CD4-positive, alpha-beta T cell (primary cell): ENCODE measurements at places on chromosomes 6 and 20.

- no peak for DNase-seq
These were observed 23.8 kb downstream of the OR2J3 start for GRCh38 chr6:29131691-29132090.

DNA sequence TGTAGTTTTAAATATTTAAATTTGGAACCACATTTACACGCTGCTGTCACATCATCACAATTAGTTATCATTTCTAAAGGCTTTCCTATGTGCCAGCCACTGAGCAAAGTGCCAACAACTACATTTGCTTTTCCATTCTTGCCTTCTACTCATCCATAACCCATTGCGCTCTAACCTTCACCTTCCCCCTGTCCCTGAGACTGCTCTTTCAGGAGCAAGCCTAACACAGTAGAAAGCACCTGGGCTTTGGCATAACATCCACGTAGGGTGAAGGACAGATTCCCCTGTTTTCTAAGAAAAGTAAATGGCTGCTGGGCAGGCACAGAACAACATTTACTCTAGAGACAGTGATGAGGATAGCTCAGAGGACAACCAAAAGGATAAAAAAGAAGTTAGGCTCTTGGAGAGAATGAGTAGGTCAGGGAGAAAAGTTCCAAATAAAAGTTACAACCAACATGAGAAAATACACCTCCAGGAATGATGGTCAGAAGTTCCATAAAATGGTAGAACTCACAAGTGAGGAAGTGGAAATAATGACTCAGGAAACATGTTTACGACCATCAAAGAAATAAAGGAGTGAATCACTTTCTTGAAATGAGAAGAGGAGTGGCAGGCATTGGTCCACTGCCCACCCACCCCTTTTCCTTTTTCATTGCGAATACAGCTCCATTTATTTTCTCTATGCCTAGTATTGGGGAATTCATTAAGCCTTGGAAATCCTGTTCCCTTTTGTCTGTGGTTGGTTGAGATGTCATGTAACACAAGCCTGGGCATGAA is 77.2 kb downstream of the PFDN4 start:
- DNase-seq = no peak

DNA sequence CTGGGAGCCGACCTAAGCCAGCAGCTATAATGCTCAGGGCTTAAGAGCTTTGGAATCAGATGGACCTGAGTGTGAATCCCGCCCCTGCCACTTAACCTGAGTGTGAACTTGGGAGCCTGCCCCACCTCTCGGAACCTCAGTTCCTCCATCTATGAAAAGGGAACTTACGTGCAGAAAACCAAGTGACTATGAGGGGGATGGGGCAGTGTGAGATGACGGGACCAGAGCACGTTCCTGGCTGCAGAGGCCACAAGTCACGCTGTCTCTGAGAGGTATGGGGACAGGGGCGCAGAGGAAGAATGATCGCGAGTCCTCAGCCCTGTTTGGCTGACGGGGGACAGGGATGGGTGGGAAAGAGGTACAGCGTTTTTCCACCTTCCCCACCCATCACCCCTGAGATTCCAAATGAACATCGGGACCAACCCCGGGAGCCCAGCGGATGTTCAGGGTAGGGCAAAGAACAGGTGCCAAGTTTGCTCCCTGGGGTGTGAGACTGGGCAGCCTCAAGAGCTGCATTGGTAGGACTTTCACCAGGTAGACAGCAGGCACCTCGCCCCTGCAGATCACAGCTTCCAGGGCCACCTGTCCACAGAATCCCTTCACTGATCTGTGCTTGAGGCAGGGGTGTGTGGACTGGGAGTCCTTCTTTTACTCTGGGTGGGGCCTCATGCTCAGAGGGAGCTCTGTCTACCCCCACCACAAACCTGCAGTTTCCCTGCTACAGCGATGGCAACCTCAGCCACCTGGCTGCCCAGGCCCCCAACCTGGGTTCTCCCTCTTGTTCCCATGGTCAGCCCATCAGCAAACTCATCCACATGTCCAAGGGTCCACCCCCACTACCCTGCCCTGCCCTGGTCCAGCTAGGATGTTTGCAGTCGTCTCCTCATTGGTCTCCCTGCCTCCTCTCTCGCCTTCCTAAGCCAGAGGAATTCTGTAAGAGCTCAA is 85.8 kb downstream of the CEBPB start:
- DNase-seq = no peak

DNA sequence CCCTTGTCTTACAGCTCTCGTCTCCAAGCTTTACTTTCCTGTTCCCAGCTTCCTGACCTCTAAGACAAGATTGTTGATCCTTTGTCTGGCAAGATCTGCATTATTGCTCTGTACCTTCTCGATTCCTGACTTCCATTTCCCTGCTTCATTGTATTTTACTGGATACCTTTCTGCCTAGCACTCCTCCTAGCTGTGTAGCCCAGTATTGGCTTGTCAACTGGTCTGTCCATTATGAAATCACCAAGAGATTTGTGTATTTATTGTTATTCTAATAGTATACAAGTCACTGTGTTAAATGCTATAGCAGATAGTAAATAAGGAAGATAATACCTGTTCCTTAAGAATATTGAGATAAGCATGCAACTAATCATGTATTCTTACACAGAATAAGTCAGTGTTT is 305.4 kb downstream of the CDKAL1 start:
- no peak for DNase-seq

GRCh38 chr6:113735491-113735890 is 121.7 kb upstream of the MARCKS start:
- DNase-seq = no peak

- no peak for DNase-seq
These were observed 51.1 kb downstream of the TBC1D7 start for GRCh38 chr6:13277231-13277630.

GRCh38 chr20:6697228-6697972 is 70.1 kb upstream of the BMP2 start:
- no peak for DNase-seq

- DNase-seq = no peak
These were observed 73.9 kb downstream of the PKIB start for GRCh38 chr6:122683989-122684651.

DNA sequence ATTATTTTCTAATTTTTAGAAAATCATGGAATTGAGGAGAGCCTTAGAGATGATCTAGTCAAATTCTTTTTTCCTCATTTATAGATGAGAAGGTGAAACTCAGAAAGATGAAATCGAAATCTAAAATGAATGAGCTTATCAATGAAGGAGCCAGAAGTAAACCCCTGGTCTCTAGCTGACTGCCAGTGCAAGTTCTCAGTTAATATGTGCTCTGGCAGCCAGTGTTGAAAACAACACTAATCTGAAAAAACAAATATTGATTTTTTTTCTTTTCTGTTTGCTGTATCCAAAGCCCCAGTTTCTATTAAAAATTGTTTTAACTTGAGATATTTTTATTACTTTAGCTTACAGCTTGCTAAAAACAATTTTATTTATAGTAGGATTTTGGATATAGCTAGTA is 21.5 kb upstream of the PBOV1 start:
- DNase-seq = no peak

DNA sequence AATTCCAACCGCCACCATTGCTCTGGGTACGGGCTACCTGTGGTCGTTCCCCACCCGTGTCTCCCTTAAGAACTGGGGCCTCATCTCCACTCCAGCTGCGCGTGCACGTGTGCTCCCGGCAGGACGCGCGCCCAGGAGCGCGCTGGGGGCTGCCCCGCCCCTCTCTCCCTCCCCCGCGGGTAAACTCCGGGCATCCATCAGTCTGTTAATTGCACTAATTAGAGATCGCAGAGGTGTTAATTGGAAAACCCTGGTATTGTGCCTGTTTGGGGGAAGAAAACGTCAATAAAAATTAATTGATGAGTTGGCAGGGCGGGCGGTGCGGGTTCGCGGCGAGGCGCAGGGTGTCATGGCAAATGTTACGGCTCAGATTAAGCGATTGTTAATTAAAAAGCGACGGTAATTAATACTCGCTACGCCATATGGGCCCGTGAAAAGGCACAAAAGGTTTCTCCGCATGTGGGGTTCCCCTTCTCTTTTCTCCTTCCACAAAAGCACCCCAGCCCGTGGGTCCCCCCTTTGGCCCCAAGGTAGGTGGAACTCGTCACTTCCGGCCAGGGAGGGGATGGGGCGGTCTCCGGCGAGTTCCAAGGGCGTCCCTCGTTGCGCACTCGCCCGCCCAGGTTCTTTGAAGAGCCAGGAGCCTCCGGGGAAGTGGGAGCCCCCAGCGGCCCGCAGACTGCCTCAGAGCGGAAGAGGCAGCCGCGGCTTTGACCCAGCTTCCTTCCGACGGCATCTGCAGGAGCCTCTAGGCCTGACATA is 14.4 kb downstream of the FOXP4 start:
- DNase-seq = peak; percentile 76

DNA sequence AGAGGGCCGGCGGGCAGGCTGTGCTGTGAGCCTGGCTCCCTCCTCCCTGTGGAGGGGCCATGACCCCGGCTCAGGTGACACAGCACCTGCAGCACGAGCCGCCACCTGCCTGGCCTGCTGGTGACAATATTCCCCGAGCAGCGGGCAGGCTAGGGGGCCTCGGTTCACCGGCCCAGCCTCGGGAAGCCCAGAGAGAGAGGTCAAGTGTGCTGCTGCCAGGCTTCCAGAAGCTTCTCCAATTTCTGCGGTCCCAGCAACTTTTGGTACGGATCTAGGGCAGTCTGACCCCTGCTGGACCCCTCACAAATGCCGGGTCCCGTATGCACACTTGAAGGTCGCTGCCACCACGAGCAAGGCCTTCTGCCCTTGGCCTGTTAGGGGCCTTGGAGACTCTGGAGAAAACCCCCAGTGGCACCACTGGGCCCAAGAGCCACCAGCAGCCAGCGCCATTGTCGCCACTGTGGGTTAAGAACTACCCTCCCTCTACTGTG is 38.6 kb upstream of the NOL4L start:
- DNase-seq = no peak

- DNase-seq = no peak
These were observed 3.3 kb upstream of the TFAP2C start for GRCh38 chr20:56625837-56626236.

DNA sequence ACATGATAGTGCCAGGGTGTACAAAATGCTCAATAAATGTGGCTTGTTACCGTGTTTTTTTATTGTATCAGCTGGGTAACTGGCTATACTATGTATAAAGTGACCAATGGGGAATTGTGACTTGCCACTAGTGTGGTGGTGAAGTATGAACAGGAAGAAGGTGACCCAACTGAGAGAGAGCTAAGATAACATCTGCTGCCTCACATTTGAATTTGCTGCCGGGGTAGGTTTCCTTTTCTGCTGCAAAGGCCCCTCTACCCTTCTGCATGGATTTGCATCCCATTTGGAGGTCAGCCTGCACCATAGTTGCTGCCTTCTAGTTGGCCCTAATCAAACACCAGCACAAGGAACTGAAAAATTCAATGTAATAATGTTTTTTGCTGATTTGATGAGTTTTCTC is 24.1 kb downstream of the IL17A start:
- DNase-seq = no peak

DNA sequence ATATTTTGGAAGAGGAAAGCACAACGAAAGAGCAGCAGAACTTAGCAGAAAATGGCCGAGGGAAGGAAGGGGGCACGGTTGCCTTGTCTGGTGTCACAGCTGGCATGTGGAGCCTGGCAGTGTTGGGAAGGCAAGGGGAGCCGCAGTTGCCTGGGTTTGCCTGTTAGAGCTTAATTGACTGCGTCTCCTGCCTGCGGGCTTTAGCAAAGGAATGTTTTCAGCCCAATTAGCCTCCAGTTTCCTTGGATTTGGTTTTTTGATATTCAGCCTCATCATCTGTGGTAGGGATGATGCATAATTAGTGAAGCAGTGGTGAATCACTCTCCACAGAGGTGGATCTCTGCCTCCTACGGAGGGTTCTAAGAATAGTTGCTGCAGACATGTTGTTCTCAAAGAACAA is 832.6 kb downstream of the QKI start:
- DNase-seq = no peak
